ENCODE measurements at places on chromosomes 12 and 14.

DNA sequence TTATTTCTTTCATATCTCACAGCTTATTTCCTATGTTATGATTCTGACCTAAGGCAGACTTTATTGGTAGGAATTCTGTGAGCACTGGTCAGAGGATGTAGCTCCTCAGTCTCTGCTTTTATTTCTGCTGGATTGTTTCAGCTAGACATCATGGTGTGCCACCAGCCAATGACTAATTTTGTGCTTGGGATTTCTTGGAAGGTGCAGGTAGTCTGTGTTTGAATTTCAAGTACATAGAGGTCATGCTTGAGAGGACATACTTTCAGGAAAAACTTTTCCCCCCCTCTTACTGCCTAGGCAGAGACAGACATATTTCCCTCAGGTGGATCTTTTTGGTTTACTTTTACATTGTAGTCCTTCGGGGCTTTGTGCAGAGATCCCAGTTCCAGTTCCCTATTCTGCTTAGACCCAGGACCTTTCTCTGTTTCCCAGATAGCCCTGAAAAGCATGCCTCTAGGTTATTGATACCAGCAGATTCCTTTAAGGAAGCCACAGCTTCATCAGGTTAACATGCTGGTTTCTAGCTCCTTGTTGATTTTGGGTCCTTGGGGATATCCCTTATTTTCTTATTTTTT lies 28.6 kb downstream of the BRMS1L start:
- DNase-seq: no peak

- peak; percentile 4 for DNase-seq
Measured at GRCh38 chr12:7439579-7440505, 4.1 kb downstream of the CD163L1 start.

- no peak for DNase-seq
Measured at GRCh38 chr14:29178971-29179370, 412.4 kb downstream of the FOXG1 start.

DNA sequence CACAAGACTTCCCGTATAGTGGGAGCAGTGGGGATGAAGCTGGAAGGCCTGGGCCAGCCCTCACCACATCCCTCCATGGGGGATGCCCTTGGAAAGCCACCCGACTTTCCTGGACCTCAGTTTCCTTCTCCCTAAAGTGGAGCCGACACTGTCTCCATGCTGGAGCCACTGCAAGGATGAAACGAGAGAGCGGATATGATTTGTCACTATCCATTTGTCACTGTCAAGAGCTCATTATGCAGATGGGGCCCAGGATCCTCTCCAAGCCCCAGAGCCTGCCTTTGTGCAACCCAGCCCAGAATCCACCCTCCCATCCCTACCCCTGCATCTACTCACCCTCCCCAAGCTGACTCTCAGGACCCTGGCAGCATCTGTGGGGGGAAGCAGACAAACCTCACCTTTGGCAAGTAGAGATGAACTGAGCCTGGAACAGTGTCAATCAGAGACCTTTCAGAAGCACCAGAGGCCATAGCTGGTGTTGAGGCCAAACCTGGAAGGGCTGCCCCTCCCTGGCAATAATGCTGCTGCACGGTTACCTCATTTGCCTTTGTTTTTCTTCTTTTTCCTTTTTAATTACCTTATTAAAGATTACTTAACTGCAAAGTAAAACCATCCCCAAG lies 287.7 kb upstream of the RTL1 start:
- DNase-seq: no peak

DNA sequence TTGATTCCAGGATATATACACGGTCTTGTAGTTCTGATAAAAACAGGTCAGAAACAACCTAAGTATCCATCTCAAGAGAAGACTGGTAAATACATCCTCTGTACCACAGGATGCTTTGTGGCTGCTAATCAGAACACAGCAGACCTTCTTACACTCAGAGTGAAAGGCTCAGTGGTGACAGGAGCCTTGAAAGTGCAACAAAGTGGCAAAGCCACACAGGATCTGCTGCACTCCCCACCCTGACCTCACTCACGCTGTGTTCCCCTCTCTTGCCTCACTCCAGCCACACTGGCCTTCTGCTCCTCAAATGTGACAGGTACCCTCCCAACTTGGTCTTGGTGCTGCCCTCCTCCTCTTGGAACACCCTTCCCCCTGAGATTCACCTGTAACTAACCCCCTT lies 98.1 kb upstream of the GRIP1 start:
- DNase-seq: no peak

DNA sequence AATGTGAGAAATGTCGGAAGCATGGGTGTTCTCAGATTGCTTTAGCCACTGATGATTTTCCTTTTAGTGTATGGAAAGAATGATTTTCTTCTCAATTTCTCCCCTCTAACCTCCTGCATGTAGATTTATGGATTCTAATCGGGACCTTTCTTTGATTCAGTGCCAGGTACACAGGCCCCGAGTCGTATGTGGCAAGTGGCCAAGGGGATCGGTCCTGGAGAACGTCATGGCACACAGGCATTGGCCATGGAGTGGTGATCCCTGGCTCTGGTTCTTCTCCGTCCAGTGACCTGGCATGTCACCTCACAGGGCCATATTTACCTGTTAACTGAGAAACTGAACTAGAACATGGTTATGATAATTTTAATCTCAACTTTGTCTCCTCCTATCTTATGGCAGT lies 58.1 kb downstream of the ETV6 start:
- DNase-seq: no peak

- DNase-seq: no peak
Measured at GRCh38 chr12:28585146-28585545, 394.9 kb downstream of the CCDC91 start.

DNA sequence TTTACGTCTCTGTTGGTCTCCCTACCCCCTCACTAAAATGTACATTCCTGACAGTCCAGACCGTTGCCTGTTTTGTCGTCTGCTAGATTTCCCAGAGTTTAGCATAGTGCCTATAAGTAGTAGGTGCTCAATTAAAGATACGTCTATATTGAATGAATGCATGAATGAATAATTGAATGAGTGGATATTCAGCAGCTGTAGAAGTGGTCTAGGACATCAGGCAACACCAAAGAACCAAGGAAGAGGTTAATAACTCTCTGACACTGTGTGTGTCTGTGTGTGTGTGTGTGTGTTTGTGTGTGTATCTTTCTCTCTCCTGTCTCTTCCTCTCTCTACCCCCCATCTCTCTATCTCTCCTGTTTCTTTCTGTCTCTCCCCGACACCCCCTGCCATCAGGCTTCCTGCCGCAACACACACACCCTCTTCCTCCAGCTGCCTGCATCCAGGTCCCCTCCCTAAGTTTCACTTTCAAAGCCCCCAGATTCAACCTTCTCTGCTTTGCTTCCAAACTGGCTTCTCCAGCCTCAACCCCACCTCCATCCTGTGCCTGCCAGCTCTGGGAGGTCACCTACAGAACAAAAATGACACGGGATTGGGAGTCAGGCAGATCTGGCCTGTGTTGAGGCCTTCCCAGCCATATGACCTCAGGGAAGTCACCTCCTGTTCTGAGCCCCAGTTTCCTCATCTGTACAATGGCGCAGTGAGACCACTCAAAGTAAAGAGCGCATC lies 119.9 kb upstream of the NCOR2 start:
- no peak for DNase-seq

GRCh38 chr14:79424462-79424861 lies 786.8 kb downstream of the DIO2 start:
- DNase-seq: no peak

GRCh38 chr14:70008284-70009262 lies 129.4 kb downstream of the SMOC1 start:
- no peak for DNase-seq

DNA sequence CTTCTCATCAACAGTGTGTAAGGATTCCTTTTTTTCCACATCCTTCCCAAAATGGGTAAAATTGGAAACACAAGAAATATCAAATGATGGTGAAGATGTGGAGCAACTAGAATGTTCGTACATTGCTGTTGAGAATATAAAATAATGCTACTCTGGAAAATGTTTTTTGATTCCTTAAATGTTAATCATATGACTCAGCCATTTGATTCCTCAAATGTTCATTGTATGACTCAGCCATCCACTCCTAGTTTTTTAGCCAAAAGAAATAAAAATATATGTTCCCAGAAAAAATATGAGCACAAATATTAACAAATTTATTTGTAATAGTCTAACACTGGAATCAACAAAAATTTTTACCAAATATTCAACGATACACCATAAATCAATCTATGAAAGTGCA lies 1108.6 kb downstream of the LRFN5 start:
- no peak for DNase-seq

- DNase-seq: no peak
Measured at GRCh38 chr14:99775351-99775750, 17.9 kb upstream of the EML1 start.

- no peak for DNase-seq
Measured at GRCh38 chr12:112018571-112019237, 5.5 kb downstream of the ERP29 start.

GRCh38 chr12:79252358-79253075 lies 387.9 kb downstream of the SYT1 start:
- DNase-seq: no peak

DNA sequence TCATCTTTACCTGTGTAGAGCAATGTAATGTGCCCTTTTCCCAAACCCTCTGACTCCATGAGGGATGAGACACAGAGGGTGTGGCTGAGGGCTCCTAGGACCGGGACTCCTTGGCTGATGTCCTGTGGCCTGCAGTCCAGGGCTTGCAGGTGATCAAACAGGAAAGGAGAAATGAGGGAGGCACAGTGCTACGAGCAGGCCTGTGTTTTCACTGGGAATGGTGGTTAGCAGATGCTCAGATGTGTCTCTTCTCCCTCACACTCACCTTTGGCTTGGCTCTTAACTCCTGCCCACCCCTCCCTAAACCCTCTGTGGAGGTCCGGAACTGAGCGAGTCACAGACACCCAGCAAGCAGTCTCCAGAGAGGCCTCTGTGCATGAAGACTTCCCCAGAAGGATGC lies 254.4 kb downstream of the DAD1 start:
- no peak for DNase-seq

DNA sequence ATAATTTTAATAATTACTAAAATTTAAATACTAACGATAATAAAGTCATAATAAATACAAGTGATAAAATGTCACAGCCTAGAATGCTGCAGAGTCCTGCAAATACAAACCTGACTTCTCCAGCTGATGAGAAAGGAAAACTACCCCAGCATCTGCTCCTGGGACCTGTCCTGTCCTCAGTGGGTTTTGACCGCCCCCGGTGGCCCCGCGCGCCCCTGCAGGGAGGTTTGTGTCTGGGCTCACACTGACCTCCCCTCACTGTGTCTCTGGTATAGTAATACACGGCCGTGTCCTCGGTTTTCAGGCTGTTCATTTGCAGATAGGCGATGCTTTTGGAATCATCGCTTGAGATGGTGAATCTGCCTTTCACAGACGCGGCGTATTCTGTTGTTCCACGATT lies 1139.4 kb downstream of the TMEM121 start:
- DNase-seq: no peak

DNA sequence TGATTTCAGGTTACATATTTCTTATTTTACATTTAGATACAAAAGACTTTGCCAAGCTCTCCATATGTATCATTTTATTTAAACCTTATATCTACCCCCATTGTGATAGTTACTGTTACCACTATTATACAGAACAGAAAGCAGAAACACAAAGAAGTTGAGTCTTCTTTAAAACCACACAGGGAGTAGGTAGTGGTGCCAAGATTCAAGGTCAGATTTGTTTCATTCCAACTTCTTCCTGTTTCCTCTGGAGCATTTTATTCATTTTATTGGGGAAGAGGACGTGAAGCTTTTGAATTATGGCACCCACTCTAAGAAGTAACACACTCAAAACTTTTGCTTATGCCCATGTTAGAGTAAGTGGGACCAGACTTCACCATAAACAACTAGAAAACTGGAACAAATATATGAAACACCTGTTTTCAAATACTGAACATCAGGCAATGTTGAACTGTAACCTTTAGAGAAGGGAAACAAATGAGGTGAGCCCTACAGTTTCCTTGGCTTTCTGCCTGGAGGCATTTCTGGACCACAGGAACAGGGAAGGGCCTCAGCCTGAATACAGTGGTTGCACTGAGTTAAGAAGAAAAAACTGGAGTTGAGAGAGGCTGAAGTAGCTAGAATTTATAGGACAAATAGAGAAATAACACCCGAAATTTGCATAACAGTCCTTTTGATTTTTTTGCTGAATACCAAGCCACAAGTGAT lies 160.4 kb upstream of the SSTR1 start:
- DNase-seq: no peak

GRCh38 chr14:31834616-31835015 lies 242.5 kb upstream of the ARHGAP5 start:
- DNase-seq: no peak

DNA sequence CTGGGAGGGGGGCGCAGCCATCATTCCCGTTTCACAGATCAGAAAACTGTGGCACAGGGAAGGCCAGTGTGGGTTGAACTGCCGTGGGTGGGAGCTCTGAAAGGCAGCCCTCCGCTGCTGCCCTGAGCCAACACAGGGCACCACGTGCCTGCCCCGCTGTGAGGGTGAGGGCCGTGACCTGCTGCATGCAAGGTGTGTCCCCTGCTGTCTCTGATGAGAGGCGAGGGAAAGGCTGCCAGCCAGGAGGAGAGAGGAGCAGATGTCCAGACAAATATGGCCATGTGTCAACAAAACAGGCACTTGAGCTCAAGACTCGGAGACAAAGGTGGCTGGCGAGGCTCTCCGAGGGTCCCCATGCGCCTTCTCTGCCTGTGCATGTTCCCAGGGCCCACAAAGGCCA lies 108.8 kb downstream of the RBM19 start:
- DNase-seq: no peak

GRCh38 chr12:45304514-45305178 lies 88.8 kb downstream of the ANO6 start:
- DNase-seq: no peak

- DNase-seq: no peak
Measured at GRCh38 chr12:96994900-96995299, 87.8 kb downstream of the NEDD1 start.

DNA sequence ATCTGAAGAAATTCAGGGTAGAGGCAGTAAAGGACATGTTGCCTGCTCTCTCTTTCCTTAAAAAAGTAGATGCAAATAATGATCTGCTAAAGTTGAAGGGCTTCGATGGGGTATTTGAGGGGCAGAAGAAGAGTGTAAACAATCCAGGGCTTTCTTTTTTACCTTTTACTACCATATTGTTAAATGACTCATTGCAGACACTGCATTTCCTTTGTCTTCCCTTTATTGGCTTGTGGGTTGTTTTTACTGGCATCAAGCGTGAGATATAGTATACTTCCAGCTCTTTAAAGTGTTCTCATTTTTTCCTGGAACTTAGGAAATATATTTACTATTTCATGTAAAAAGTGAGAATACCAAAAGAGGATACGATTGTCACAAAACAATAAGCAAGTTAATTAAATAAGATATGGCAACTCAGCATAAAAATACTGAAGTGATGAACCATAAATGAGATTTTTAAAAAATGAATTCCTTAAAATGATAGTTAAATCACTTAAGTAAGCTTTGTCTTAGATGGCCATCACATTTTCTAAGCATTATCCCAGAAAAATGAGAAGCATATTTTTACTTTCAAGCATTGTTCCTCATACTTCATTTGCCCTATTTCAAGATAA lies 72.3 kb upstream of the KRAS start:
- no peak for DNase-seq

- DNase-seq: no peak
Measured at GRCh38 chr12:42039577-42039976, 105.1 kb downstream of the GXYLT1 start.

- no peak for DNase-seq
Measured at GRCh38 chr12:41034686-41035085, 153.4 kb upstream of the PDZRN4 start.

- DNase-seq: no peak
Measured at GRCh38 chr12:24175929-24176328, 226.5 kb upstream of the SOX5 start.

- no peak for DNase-seq
Measured at GRCh38 chr14:92600318-92601053, 86.9 kb downstream of the RIN3 start.
